ENCODE measurements at places on chromosomes 12 and 14.
A peak's percentile ranks its signal among the peaks of the same experiment; 100 is the strongest.

- DNase-seq, result no peak
These were observed 463.5 kb upstream of the PDE3A start for GRCh38 chr12:19904819-19905218.

GRCh38 chr14:53953828-53954550 is 2.6 kb downstream of the BMP4 start:
- DNase-seq, result no peak

DNA sequence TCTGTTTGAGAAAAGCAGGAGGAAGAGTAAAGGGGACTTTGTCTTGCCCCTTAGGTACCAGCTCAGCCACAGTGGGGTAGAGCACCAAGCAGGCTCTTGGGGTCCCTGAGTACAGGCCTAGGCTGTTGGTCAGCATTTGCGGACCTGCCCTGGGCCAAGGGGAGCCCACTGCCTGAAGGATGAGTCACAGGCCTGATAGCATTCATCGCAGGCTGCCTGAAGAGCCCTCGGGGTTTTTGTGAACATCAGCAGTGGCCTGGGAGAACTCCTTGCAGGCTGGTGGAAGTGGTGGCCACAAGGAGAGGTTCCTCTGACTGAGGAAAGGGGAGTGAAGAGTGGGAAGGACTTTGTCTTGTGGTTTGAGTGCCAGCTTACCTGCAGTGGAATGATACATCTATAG is 25.0 kb upstream of the P2RX7 start:
- no peak for DNase-seq

DNA sequence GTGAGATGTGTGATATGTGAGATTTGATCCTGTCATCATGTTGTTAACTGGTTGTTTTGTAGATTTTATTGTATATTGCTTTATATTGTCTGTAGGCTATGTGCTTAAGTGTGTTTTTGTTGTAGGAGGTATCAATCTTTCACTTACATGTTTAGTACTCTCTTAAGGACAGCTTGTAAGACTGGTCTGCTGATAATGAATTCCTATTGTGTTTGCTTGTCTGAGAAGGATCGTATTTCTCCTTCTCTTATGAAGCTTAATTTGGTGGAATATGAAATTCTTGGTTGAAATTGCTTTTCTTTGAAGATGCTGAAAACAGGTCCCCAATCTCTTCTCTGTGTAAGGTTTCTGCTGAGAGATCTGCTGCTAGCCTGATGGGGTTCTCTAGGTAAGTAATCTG is 94.5 kb upstream of the ARHGAP5 start:
- DNase-seq, result no peak

GRCh38 chr14:93969082-93969828 is 7.1 kb downstream of the ASB2 start:
- DNase-seq, result no peak

- DNase-seq, result no peak
These were observed 17.1 kb upstream of the SLC6A12 start for GRCh38 chr12:230925-231671.

- DNase-seq, result no peak
These were observed 42.3 kb downstream of the NPAS3 start for GRCh38 chr14:32980902-32981501.

DNA sequence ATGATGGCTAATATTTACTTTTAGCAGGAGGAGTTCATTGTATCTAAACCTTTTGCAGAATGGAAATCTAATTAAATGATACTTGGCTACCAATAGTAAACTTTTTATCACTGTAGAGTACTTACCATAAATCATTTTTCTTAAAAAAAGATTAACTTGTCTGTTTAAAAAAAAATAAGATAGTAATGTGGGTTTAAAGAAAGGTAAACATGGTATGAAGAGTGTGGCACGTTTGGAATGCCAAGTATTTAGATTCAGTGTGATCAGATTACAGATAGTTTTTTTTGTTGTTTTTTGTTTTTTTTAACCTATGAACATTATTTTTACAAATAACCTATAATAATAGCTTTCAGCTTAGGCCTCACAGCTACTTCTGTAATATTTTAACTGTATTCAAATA is 25.8 kb downstream of the KTN1 start:
- DNase-seq, result no peak

- DNase-seq, result no peak
These were observed 93.9 kb downstream of the PLBD1 start for GRCh38 chr12:14473707-14474287.

DNA sequence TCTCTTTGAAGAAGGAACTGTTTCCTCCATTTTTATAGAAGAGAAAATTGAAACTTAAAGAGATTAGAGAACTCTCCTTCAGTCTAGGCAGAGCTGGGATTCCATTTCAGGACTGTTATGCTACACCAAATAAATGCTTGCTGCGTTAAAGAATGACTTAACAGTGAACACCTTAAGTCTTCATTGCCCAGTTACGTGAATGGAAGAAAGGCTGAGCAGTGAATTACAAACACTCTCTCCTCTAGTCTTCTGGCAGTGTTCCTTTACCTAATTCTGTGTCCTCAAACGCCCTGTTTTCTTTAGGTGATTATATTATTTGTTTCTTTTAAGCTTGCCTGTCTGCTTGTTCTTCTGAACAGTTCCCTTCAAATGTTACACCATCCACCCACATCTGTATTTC is 59.7 kb downstream of the RCOR1 start:
- no peak for DNase-seq

GRCh38 chr14:50531595-50532501 is 521 bp downstream of the MAP4K5 start:
- peak; percentile 13 for DNase-seq

DNA sequence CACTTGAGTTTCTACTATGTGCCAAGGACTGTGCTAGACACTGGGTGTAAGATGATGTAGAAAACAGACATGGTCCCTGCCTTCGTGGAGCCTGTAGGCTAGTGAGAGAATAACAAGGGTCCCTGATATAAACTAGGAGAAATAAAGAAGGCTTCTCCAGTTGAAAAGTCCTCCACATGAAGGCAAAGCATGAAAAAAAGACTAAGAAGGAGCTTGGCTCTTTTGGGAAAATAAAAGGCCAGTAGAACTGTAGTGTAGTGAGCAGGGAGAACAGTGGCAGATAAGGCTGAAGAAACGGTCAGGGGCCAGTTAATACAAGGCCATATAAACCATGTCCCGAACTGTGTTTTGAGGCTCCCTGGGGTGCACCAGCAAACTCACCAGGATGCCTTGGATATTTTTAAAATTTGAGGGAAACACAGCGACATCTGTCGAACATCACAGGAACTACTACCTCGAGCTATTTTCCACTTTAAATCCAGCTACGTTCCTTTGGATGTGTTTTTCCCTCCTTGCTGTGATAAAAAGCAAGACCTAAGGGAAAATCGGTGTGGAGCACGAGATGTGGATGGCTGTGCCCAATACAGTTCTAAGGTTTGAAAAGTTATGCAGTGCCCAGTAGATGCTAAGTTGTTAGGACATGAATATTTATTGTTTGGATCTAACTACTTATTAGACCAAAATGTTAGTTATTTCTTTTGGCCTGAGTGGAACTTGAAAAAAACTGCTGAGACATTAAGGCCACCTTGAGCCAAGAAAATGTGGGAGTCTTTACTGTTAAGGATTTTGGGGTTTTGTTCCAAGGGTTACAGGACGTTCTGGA is 8.5 kb upstream of the CFL2 start:
- DNase-seq, result peak; percentile 25

DNA sequence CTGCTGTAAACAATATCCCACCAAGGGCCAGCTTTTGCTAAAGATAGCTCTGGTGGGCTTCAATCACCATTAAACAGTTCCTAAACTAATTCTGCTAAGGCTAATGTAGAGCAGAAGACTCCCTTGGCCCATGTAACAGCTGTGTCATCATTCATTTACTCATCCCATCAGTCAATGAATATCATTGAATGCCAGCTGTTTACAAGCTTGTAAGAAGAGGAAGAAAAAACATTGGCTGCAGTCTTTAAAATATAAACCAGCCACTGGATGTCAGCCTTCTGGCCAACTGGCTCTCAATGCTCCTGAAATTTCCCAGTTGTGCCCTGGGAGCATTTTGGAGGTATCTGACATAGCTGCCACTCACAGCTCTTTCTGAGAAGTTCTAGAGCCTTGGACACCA is 18.0 kb upstream of the MAP3K9 start:
- no peak for DNase-seq

DNA sequence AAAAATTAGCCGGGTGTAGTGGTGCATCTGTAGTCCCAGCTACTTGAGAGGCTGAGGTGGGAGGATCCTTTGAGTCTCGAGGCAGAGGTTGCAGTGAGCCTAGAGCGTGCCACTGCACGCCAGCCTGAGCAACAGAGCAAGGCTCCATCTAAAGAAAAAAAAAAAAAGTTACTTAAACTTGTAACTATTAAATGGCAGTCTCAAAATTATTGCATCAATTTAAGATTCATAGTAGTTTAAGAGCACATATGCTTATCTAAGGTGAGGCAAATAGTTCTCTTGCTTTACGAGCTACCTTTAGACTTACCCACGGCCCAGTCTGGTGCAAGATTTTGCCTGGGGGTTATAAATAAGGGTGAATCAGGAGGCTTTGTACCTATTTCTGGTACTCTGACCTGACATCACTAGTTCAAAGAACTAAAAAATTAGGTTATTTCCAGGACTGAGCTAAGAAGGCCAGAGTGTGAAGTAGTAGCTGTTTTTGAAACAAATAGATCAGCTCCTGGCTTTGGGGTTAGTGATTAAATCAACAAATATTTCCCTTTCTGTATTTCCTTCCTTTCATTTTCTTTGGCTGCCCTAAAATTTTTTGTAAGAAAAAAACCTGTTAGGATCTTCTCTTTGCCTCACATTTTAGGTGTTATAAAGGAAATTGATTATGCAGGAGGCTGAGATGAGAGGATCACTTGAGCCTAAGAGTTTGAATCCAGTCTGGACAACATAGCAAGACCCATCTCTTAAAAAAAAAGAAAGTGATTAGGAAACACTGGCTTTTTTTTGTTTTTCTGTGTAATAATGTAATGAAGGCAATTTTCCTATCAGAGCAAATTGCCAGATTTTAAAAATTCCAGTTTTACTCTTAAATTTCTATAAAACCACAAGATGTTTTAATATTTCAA is 3.6 kb downstream of the MGAT2 start:
- DNase-seq, result peak; percentile 23

DNA sequence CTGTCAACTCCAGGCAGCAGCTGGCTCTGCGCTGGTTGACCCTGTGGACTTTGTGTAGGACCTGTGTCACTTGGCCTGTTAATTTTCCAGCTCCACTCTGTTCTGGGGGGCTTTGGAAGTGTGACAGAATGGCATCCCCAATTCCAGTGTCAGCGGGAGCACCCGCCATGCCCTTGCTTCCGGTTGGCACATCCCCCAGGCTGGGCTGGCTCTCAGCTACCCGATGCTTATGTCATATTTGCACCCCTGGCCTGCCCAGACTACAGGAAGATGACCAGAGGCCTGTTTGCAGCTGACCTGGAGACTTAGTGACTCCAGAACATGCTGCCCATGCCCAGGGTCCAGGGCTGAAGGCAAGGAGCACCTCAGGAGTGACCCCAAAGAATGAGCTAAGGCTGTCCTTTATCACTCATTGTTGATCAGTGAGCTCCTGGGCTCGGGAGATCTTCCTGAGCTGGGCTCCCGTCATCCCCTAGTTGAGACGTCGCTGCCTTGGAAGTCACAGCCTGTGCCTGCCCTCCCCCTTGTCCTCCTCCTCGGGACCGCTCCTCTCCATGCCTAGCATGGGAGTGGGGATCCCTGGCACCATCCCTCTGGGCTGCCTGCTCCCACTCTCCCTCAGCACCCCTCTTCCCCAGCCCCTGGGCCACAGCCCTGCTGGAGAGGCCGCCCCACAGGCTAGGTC is 163.4 kb upstream of the RTL1 start:
- DNase-seq, result no peak

DNA sequence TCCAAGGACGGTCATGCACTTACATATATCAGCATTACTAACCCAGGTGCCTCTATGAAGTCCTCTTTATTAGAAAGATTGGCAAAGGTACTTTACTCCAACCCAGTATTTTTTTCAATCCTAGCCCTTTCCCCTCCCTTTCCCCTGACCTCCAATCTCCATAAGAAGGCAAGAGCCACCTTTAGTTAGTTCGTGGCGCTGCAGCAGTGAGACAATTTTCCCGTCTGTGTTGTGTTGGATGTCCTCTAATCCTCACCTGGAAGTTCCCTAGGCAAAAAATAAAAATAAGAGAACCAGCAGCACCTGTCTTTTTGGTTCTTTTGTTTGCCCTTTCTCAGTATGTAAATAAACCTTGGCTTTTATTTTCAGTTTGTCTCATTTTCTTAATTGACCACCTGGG is 439.6 kb upstream of the LRFN5 start:
- DNase-seq, result no peak

DNA sequence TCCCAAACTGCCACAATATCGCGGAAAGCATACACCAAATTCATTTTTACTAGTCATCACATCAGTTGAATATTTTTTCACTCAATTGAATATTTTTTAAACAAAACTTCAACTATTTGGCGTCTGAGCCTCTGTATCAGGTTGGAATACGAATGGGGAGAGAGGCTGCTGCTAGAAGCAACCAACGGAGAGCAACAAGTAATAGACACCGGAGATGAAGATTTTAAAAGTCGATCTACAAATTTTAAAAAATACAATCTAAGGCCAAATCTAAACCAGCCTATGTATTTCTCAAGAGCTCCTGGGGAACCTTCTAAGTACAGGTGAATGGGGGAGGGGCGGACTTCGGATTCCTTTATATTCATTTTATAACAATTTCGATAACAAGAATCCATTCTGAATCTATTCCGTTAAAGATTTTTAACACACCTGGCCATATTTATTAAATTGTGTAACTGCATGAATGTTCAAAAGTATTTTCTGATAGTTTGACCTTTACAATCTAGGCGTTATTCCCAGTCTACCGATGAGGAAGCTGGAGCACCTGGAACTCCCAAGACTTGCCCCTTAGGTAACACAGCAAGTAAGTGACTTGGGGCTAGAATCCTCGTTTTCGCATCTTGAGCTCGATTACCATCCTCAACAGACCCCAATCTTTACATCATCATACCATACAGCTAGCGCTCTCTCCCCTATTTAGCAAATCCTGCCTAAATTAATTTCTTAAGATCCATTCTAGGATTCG is 1.2 kb downstream of the GNPNAT1 start:
- DNase-seq, result no peak

GRCh38 chr14:105087963-105088811 is 23.0 kb upstream of the GPR132 start:
- no peak for DNase-seq
